Urinary bladder (tissue), 4 donors: ENCODE measurements at places on chromosomes 12 and 14. TPM values are rescaled to one million over a fixed set of nuclear protein-coding genes. Genes with fewer than 3 reads are reported as not detected.

GRCh38 chr12:538731-539539, 79.2 kb downstream of the B4GALNT3 start:
- DNase-seq: no peak

DNA sequence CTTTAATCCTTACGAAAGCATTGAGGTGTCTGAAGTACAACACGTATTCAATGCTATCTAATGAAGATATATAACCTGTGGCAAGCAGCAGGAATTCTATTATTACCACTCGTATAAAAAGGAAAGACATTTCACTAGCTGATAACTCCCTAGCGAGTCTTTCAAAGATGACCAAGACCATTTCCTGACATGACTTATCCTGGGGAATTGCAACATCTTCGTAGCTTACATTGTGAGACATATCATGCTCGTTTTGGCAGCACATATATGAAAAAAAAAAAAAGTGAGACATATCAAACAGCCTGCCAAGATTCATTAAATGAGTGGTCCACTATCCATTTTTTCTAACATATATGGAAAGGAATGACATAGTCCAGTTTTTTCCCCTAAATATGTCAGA, 337.0 kb downstream of the FSCB start:
- DNase-seq: no peak

TAC3 gene
- total RNA-seq: 21.2 TPM

DNA sequence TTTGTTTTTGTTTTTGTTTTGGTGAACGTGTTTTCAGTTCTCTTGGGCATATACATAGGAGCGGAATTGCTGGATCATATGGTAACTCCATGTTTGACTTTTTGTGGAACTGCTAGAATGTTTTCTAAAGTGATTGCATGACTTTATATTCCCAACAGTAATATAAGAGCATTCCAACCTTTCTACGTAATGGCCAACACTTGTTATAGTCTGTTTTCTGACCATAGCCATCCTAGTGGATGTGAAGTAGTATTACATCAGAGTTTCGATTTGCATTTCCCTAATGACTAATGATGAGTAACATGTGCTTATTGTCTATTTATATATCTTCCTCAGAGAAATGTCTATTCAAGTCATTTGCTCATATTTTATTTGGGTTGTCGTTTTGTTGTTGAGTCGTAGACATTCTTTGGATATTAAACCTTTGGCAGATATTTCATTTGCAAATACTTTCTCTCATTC, 268.7 kb downstream of the AEBP2 start:
- DNase-seq: no peak
